ENCODE measurements at places on chromosomes 1 and 21. TPM values are rescaled to one million over a fixed set of nuclear protein-coding genes. Genes with fewer than 3 reads are reported as not detected.

DNA sequence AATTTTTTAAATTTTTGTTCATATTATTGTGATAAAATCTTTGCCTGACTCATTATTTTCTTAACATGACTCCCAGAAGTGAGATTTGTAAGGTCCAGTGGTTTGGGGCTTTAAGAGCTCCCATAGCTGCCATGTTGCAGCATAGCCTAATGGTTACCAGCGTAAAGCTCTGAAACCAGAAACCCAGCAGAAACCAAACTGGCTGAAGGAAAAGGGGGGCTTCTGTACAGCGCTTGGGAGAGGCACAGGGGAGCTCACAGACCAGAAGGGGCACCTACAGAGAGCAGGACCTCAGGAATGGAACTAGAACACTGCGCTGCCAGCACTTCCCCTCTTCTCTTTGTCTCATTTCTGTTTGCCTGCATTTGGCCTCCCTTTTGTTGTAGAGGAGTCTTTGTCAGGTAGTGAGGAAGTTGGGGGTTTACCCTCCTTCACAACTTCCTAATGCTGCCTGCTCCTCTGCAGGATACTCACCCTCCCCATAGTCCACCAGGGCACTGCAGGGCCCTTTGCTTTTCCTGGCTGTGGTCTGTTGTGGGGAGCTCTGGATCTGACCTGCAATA lies 2.6 kb upstream of the PYCR2 start:
- DNase-seq: no peak

DNA sequence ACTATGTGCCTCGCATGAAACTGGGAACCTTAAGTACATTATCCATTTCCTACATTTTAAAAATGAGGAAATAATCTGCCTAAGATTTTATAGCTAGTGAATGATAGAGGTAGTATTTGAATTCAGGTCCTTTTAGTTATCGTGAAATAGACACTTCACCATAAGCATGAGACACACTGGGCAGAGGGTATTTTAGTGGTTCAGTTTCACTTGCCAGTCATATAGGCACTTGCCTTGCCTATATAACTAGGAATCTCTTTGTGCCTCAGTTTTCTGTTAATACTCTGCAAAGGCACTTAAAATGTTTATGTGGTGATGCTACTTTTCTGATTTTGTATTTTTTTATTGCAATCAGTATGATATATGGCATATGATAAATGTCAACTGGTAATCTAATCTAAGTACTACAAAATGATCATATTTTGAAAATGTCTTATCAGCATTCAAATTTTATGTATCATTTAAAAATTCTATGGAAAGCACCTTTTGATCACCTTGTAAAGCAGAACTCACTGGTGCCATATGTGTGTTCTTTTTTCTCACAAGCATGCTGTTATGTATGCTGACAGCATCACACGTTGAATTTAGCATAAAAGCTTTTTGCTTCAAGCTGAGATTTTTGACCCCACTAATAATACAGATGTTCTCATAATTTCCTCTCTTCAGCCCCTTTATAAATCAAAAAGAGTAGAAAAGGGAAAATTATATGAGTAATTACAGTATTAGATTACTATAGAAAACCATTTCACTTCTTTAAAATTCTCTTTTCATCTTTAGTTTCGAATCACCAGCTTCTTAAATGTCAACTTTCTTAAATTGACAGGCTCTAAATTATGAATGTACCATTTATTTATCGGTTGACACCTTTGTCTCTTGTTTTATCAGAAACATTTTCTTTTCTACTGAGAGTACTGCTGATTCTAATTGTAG lies 52.6 kb downstream of the RPS6KC1 start:
- no peak for DNase-seq

DNA sequence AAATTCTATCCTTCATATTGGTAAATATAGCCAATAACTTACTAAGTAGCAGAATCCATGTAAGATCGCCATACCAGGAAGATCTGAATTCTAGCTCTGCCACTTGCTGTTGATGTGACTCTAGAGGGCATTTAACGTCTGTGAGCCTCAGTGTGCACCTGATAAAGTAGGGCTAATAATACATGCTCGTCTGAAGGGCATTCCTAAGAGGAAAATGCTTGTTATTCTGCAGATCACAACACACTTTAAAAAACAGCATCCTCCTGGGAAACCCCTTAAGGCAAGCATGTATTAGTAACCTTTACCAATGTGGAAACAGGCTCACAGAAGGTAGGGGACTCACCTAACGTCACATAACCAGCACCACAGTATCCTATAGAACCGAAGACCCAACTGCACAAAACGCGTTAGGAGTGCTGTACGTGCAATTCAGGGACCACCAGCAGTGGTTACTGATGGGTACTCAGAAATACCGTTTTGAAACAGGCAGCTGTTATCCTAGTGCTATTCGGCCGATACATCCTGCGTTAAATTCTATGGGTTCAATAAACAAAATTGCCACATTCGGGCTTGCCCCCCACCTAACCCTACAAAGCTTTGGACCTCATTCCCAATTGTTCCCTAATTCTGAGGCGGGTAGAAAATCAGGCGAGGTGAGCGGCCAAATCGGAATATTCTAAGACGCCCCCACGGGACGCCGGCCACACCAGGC lies 758 bp downstream of the DEPDC1 start:
- DNase-seq: no peak

DNA sequence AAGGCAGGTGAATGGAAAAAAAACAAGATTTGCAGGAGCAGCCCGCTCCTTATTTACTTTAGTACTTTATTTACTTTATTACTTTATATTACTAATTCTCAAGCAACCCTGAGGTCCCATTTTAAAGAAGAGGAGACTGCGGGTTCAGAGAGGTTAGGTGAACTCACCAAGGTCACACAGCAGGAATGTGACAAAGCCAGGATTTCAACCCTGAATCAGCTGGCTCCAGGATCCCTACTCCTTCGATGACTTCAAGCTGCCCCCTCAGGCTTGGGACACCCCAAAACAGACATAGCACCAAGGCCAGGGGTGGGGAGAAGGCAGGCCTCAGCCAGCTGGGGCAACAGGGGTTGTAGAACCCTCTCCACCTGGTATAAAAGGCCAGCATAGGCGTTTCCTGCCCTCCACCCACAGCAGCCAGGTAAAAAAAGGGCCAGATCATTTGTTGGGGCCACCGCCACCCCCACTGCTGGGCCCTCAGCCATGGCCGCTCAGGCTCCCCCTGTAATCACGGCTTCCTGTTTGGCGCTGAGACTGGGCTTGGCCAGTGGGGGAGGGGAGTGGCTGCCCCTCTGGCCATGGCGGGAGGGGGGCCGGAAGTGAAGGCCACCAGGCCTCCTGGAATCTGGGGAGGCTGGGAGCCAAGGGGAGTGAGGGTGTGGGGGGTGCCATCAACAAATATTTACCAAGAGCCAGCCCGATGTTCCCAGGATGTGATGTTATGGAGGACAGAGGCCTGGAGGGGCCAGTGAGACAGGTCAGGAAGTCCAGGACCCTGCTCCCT lies 6.6 kb downstream of the SDC3 start:
- DNase-seq: no peak

HRNR gene
- total RNA-seq: not detected

FCGR2B gene
- total RNA-seq: not detected

Data from mesothelial cell of epicardium (in vitro differentiated cells).